Activated CD4-positive, alpha-beta memory T cell treated with anti-CD3 and anti-CD28 coated beads for 36 hours (primary cell): ENCODE measurements at places on chromosomes 2 and 18.

- DNase-seq = no peak
Observed at GRCh38 chr2:136242100-136242499, 124.2 kb upstream of the CXCR4 start.

GRCh38 chr2:207868855-207869596 is 99.3 kb upstream of the FZD5 start:
- DNase-seq = no peak

- no peak for DNase-seq
Observed at GRCh38 chr2:204049635-204050034, 113.1 kb downstream of the ICOS start.

DNA sequence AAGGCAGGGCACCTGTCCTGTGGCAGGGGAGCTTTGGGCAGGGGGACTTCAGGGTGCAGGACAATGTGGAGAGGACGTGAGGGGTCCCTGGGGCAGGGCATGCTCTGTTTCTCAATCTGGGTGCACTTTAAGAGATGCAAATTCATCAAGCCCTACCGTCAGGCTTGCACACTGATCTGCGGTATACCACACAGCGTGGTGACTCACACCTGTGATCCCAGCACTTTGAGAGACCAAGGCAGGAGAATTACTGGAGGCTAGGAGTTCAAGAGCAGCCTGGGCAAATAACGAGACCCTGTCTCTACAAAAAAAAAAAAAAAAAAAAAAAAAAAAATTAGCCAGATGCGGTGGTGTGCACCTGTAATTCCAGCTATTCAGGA is 10.2 kb upstream of the GPC1 start:
- no peak for DNase-seq

DNA sequence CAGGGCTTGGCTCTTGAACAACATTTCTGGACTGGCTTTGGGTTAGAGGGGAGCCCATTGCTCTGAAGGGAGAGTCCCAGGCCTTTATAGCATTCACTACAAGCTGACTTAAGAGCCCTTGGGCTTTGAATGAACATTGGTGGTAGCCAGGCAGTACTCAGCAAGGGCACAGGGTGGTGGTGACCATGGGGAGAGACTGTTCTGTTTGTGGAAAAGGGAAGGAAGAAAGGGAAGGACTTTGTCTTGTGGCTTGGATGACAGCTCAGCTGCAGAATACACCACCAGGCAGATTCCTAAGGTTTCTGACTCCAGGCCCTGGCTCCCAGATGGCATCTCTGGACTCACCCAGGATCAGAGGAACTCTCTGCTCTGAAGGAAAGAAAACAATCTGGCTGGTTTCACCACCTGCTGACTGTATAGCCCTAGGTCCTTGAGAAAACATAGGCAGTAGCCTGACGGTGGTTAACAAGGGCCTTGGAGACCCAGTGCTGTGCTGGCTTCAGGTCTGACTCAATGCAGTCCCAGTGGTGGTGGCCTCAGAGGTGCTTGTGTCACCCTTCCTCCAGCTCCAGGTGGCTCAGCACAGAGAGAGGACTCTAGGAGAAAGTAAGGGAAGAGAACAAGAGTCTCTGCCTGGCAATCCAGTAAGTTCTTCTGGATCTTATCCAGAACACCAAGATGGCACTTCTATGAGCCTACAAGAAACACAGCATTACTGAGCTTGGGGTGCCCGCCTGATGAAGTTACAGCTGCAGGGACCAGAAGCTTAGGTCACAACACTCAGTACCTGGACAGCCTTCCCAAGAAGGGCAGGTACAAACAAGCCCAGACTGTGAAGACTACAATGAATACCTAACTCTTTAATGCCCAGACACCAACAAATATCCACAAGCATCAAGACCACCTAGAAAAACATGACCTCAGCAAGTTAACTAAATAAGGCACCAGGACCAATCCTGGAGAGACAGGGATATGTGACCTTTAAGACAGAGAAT is 16.4 kb upstream of the ABCB11 start:
- DNase-seq = no peak

GRCh38 chr2:107428781-107429180 is 397.9 kb upstream of the RGPD4 start:
- DNase-seq = no peak

GRCh38 chr2:119579424-119580295 is 35.4 kb downstream of the CFAP221 start:
- no peak for DNase-seq

DNA sequence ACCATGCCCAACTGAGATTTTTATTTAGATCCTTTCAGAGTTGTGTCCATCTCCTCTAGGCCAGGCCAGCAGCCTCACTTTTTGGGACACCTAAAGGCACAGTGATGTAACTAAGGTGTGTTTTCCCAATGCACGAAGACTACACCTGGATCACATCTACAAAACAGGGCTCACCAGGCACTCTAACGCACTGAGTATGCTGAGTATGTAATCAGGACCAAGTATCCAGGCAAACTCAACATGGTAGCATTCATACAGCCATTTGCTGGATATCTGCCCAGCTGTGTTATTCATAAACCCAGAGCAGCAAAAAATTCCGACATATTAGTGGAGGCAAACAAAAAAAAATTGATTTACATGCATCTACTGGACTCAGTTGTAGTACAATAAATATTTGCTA is 33.8 kb downstream of the LPIN2 start:
- no peak for DNase-seq

GRCh38 chr2:143429932-143430679 is 300.9 kb downstream of the ARHGAP15 start:
- no peak for DNase-seq

DNA sequence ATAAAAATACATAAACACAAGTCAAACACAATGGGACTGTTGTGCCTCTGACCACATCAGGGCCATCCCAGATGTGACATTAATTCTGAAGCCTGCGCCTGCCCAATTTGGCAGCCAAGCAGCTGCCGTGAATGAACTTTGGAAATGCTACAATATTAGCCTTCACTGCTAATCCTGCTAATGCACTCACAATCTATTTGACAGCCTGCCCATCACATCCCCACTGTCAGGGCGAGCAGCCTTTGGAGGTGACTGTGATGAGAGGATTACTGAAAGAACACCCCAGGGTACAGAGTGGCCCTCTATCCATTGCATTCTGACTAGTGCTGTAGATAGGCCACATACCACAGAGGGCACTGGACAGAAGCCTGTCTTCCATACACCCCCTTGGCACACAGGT is 21.6 kb downstream of the OSR1 start:
- DNase-seq = no peak

DNA sequence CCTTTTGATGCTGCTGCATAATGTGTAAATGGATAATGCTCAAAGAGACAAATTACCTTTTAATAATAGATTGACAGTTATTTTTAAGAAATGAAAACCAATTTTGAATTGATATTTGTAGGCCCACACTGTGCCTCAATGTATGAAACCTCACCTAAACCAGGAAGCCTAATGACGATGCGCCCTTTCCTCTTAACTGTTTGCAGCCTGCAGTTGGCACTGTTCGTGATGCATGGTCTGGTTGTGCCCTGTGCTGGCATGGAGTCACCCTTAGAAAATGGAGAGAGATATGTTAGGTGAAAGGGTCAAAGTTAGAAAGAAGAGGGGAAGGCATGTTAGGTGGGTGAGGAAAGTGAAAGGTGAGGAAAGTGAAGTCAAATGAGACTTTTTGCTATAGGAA is 390.2 kb downstream of the PTPRM start:
- no peak for DNase-seq

DNA sequence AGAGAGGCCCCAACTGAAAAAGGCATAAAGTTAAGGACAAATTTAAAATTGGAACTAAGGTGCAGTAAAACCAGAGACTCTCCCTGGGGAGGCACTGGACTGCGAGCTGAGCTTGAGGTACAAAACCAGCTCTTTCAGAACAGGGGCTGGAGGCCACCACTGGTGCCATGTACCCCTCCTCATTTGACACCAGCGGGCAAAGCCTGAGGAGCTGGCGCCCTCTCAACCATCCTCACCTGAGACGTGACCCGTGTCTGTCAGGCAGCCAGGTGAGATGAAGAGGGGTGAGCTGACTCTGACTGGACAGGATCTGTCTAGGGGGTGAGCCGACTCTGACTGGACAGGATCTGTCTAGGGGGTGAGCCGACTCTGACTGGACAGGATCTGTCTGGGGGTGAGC is 68.5 kb downstream of the TMEM18 start:
- DNase-seq = no peak
